Common myeloid progenitor, CD34-positive (primary cell): ENCODE measurements at places on chromosomes 3 and 15.

- DNase-seq = peak; percentile 51
Measured at GRCh38 chr3:152961323-152961722, 126.4 kb downstream of the P2RY1 start.

DNA sequence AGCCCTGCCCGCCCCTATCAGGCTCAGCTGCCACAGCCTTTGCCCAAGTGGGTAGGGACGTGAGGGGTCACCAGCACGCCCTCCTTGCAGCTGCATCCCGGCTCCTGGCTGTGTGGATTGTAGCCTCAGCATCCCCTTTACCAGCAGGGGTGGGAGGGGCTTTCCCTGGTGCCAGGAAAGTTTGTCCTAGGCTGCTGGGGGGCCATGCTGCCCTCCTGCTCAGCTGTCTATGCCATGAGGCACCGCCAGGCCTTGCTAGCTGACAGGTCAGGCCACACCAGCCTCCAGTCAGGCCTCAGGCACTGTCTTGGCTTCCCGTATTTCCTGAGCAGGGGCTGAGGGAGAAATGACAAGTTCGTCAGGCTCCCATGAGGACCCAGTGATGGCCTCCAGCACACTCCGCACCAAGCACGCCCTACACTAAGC lies 32.3 kb downstream of the TKT start:
- no peak for DNase-seq

GRCh38 chr3:158508481-158508880 lies 62.5 kb upstream of the MLF1 start:
- DNase-seq = no peak

DNA sequence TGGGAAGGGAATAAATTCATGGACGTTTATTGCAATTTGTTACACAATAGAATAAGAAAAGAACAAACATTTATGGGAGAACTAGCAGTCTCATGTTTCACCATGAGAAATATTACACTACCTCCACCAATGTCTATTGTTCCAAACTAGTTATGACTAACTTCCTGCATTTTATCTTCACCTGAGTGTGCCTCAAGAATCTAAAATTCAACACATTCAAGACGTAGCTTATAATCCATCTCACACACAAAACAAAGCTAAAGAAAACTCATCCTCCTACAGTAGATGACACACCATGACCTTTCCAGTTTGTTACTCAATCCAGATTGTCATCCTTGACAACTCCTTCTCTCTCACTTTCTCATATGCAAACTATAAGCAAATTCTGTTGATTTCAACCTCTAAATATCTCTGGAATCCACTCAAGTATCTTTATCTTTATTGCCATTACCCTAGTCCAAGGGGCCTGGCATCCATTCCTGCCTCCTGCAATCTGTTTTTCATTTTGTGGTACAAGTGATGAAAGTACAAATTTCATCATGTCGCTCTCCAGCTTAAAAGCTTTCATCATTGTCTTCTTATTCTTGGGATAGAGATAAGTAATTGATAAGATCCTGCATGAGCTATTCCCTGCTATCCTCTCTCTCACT lies 229.9 kb downstream of the NR2F2 start:
- DNase-seq = no peak

DNA sequence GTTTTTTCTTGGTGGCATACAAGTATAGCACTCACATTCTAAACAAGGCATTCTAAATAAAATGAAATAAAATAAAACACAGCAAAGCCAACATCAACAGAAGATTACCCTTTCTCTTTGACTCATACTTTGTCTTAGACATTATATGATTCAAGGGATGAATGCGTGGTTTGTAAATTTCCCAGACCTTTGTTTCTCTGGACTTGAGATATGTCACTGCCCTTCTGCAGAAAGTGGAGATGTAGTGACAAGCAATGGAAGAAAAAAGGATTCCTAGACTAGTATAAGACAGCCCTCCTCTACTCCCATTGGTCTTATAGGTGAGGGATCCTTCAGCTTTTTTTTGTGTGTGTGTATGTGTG lies 22.4 kb downstream of the NANOGP8 start:
- no peak for DNase-seq

DNA sequence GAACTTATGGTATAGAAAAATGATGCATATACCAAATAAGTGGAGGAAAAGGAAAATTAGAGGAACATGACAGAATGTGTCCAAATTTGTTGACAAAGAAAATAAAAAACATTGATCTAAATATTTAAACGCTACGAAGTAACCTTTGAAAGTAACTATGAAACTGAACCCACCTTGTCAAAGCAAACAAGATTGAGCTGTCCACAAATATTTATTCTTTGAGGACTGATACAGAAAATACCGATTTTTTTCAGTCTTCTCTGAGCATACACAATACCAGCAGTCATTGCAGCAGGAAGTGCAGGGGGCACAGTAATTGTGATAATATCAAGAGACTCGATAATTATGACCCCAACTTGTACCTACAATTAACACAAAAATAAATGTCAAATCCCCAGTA lies 40.0 kb downstream of the ATP13A3 start:
- no peak for DNase-seq

DNA sequence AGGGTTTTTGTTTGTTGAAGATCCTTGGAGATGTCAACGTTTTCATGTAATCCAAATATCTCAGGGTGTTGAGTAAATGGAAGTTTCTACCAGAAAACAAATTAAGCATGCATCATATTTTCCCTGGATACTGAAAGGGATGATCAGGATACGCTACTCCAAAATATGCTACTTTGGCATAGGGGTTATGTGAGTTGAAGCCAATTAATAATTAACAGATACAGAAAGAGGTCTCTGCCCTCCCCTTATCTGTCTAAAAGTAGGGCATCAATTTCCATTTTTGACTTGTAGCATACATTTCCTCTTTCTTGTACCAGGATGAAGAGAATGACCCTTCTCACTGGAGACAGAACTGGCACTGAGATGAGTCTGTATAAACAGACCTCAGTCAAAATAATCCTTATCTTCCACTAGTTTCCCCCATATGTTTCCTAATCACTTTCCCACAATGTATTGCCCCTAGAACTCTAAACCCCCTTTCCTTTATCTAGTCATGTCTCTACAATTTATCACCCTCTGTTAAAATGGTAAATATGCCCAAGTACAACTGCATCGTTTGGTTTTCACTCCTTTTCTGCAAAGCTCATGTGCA lies 17.4 kb upstream of the ASB14 start:
- DNase-seq = peak; percentile 11

DNA sequence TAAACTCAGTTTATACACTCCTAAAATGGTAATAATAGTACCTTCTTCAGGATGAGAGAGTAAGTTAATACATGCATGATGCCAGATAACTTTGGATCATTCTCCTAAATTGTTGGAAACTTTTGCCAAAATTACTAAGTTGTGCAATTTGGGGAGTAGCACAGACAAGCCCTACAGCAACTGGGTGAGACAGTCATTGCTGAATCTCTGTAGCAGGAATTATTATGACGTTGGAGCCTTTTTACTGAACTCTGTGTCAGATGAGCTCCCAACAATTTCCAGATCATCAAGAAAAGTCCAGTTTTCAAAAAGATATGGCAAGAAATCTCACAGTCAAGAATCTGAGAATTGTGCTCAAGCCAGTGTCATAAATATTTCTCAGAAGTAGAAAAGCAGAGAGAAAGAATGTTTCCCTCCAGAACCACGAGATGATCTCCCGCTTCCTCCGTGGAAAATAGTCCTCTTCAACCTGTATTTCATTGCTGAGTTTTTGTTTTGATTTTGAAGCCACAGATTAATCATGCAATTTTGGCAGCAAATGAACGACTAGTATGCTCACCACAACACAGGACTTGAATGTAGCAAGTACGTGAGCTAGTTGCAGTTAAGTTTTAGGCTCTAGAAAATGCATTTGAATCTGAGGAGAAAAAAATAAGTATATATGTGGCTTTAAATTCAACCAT lies 485.4 kb downstream of the CNTN6 start:
- no peak for DNase-seq

DNA sequence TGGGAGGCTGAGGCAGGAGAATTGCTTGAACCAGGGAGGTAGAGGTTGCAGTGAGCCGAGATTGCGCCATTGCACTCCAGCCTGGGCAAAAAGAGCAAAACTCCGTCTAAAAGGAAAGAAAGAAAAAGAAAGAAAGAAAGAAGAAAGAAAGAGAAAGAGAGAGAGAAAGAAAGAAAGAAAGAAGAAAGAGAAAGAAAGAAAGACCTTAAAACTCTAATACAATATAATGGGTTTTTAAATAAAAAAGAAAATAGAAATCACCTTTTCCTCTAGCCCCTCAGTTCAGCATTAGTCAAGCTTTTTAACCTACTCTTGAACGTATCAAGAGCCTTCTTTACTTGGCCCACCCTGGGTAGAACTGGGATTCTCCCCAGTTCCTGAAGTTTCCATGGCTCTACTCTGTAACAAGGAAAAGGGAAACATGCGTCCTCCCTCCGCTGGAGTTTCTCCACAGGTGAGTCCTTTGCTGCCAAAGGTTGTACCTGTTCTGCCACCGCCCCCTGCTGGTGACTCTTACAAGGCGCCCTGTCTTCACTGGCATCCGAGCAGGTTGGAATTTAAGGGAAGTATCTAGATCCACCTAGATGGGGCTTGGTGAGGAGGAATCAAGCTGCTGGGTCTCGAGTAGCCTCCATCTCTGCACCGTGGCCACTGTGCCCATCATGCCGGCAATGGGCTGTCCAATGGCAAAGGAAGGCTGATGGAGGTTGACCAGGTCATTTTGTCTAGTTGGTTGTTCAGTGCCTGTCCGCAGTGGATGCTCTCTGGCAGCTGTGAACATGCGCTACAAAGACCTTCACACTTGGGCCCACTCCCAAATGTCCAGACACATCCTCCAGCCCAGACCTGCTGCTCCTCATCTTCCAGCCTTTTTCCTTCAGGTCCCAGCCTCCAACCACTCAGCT lies 20.6 kb upstream of the EPHB3 start:
- peak; percentile 79 for DNase-seq

DNA sequence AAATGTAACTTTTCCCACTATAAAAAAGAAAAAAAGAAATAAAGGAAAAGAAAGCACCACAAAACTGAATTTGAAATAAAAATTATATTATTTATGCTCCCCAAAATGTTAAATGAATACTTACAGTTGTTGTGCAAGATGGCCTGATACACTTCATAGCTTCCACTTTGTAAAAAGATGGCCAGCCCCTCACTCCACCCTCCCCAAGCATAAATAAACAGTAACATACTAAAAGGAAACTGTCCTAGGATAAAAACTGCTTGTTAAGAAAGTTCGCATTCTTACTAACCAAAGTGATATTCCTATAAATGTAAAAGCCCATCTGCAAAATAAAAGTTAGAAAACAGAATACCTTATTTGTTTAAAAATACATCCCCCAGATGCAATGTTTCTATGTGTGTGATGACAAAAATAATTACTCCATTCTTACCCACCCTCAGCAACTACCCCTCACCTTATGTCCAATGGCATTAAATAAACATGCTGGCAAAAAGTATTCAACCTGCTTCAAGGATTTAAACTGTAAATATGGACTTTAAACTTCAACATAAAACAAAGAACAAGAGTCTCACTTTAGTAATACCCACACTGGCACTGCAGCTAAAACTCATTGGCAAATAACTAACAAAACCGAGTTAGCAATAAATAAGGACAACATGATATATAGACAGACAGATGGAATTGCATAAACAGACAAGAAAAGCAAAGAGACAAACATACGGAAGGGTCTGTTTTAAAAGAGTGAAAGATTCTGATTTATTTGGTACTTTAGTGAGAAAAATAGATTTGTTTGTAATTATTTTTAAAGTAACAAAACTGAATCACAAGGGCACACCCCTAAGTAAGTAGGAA lies 47.7 kb downstream of the ZBTB20 start:
- no peak for DNase-seq
